ENCODE measurements at places on chromosomes 7 and 10. TPM values are rescaled to one million over a fixed set of nuclear protein-coding genes. Genes with fewer than 3 reads are reported as not detected.
A peak's percentile ranks its signal among the peaks of the same experiment; 100 is the strongest.

CRPPA gene
- not detected for total RNA-seq

GBX1 gene
- not detected for total RNA-seq

PKD1L1 gene
- 1.1 TPM for total RNA-seq

GRCh38 chr7:138066954-138067394 is 9.3 kb upstream of the AKR1D1 start:
- no peak overlapping the region for H3K27ac ChIP-seq
- no peak for DNase-seq
- no peaks in the 10 kb centered on the region for H3K27me3 ChIP-seq
- no peaks in the 10 kb centered on the region for H3K4me1 ChIP-seq
- no peaks in the 10 kb centered on the region for H3K36me3 ChIP-seq
- no peak overlapping the region for H3K4me3 ChIP-seq

DNA sequence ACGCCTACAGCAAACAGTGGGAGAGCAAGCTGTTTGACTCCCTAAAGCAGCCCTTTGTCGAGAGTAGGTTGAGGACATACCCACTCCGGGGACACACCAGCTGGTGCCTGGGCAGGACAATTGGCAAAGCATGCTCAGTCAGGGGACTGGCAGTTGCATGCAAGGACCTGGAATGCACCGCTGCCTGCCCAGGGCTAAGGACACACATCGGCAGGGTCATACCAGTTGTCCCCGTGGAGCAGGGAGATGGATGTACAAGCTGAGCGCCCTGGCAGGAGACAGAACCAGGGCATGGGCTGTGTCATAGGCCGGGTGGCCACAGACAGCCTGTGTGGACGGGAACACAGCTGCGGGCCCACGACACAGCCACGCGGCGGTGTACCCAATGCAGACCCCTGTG is 18.3 kb upstream of the ELN start:
- peaks cover 24% of the 10 kb centered on the region for H3K4me1 ChIP-seq
- H3K4me3 ChIP-seq, result no peak overlapping the region
- DNase-seq, result peak; percentile 38
- peak overlapping the region; percentile 94 for H3K27ac ChIP-seq

DNA sequence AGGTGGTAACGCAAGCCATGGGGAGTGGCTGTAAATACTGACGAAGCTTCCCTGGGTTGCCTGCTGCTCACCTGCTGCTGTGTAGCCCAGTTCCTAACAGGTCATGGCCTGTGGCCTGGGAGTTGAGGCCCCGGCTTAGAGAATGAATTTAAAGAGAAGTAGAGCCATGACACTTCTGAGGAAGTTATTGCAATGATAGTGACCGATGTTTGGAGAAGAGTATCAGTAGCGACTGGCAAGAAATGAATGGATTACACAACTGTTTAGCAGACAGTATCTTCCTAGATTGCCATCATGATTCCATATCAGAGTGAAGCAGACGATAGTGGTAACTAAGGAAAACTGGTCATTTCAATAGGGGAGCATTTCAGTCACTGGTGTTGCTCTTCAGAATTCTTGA is 249.6 kb downstream of the PLXDC2 start:
- H3K27ac ChIP-seq, result no peak overlapping the region
- no peak overlapping the region for H3K4me3 ChIP-seq
- H3K27me3 ChIP-seq, result no peaks in the 10 kb centered on the region
- H3K4me1 ChIP-seq, result no peaks in the 10 kb centered on the region
- peaks cover 12% of the 10 kb centered on the region for H3K36me3 ChIP-seq

DNA sequence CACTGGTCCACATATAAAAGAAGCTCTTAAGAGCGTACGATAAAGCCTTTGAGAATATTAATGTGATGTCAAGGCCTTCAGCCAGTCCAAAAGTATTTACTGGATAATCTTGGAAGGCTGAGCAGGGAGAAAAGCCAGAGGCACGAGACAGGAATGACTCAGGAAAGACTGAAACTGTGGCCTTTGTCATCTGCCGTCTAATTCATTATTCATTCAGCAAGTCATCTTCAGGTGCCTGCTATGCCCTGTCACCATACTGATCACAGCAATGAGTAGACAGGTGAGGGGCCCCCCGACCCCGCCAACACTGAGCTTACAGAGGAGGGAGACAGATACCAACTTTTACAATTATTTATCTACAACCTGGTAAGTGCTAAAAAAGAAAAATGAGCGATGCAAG is 78.9 kb downstream of the VOPP1 start:
- no peak overlapping the region for H3K4me3 ChIP-seq
- no peak for DNase-seq
- H3K36me3 ChIP-seq, result peaks cover 23% of the 10 kb centered on the region
